ENCODE measurements at places on chromosomes 2 and 18. TPM values are rescaled to one million over a fixed set of nuclear protein-coding genes. Genes with fewer than 3 reads are reported as not detected.
A peak's percentile ranks its signal among the peaks of the same experiment; 100 is the strongest.

The NEU2 gene
- polyA plus RNA-seq, result not detected

The FAM237A gene
- not detected for polyA plus RNA-seq

The SLC4A5 gene
- polyA plus RNA-seq, result 0.50 TPM

The NCKAP5 gene
- polyA plus RNA-seq, result 0.34 TPM

The UGP2 gene
- polyA plus RNA-seq, result 906 TPM

The GREB1L gene
- 0.29 TPM for polyA plus RNA-seq

The ARHGEF4 gene
- 4.6 TPM for polyA plus RNA-seq

DNA sequence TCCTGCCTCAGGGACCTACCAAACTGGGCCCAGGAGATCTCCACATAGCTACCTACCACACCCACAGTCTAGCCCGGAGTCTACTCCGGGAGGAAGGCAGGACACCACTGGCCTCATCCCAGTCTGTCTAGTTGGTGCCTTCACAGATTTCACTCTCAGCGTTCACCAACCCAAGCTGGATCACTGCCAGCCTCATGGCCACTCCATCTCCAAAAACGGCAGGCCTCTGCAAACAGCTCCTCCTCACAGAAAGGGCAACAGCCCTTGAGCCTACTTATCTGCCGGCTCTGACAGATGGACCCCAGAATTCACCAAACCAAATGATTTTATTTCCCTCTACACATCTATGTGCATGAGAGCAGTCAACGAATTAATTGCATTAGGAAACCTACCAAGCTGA lies 61.3 kb downstream of the NCKAP5 start:
- no peak overlapping the region for H3K27ac ChIP-seq
- no peaks in the 10 kb centered on the region for H3K27me3 ChIP-seq
- no peaks in the 10 kb centered on the region for H3K4me1 ChIP-seq
- H3K36me3 ChIP-seq, result no peaks in the 10 kb centered on the region
- H3K4me3 ChIP-seq, result no peak overlapping the region

- H3K36me3 ChIP-seq, result no peaks in the 10 kb centered on the region
- H3K27ac ChIP-seq, result no peak overlapping the region
- no peaks in the 10 kb centered on the region for H3K4me1 ChIP-seq
These were observed 49.1 kb downstream of the CENPO start for GRCh38 chr2:24842081-24843050.

- no peaks in the 10 kb centered on the region for H3K27me3 ChIP-seq
- DNase-seq, result no peak
- no peak overlapping the region for H3K4me3 ChIP-seq
- no peak overlapping the region for H3K27ac ChIP-seq
- H3K4me1 ChIP-seq, result peaks cover 8% of the 10 kb centered on the region
- H3K36me3 ChIP-seq, result no peaks in the 10 kb centered on the region
These were observed 81.1 kb upstream of the TAF1B start for GRCh38 chr2:9762164-9762563.

- H3K27me3 ChIP-seq, result no peaks in the 10 kb centered on the region
- no peak overlapping the region for H3K27ac ChIP-seq
- H3K36me3 ChIP-seq, result no peaks in the 10 kb centered on the region
- no peak overlapping the region for H3K4me3 ChIP-seq
- DNase-seq, result peak; percentile 35
These were observed 47.7 kb downstream of the OSBPL6 start for GRCh38 chr2:178241844-178242551.

GRCh38 chr2:172101821-172102390 lies 794 bp downstream of the DLX2 start:
- DNase-seq, result peak; percentile 70
- H3K27me3 ChIP-seq, result peaks cover 98% of the 10 kb centered on the region
- H3K27ac ChIP-seq, result no peak overlapping the region
- no peaks in the 10 kb centered on the region for H3K36me3 ChIP-seq
- peak overlapping the region; percentile 62 for H3K4me3 ChIP-seq

GRCh38 chr2:83971547-83971946 lies 487.5 kb downstream of the SUCLG1 start:
- no peaks in the 10 kb centered on the region for H3K27me3 ChIP-seq
- H3K4me1 ChIP-seq, result peaks cover 29% of the 10 kb centered on the region
- DNase-seq, result no peak
- H3K27ac ChIP-seq, result no peak overlapping the region
- no peak overlapping the region for H3K4me3 ChIP-seq

DNA sequence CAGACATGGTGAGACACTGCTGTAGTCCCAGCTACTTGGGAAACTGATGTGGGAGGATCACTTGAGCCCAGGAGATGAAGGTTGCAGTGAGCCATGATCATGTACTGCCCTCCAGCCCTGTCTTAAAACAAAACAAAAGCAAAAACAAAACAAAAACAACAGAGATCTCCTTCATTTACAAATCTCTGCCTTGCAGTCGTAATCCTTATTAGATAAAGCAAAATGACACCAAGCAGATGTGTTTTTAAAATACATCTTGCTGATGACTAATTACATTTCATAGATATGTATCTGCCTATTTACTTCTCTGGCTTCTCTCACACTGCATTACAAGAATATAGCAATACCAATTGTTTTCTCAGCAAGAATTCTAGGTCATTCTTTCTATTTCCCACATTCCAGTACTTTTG lies 22.8 kb downstream of the NFE2L2 start:
- H3K36me3 ChIP-seq, result no peaks in the 10 kb centered on the region
- peak overlapping the region; percentile 63 for H3K27ac ChIP-seq
- DNase-seq, result no peak
- H3K4me3 ChIP-seq, result no peak overlapping the region
- peaks cover 44% of the 10 kb centered on the region for H3K4me1 ChIP-seq
- H3K27me3 ChIP-seq, result no peaks in the 10 kb centered on the region

DNA sequence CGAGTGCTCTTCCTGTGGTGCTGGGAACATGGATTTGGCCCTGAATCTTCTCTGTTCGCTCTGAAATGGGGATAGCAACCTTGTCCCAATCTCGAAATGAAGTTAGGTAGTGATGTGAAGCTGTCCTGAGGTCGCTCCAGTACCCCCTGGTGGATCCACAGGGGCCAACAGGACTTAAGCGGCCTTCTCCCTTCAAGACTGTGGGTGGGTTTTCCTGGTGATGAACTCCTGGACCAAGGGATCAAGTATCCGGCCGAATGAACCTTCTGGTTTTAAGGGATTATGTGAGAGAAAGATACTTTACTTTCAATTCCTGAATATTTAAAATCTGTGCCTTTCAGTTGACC lies 156.5 kb downstream of the NAPG start:
- peak; percentile 28 for DNase-seq
- no peaks in the 10 kb centered on the region for H3K36me3 ChIP-seq
- H3K4me1 ChIP-seq, result no peaks in the 10 kb centered on the region
- no peak overlapping the region for H3K4me3 ChIP-seq
- no peaks in the 10 kb centered on the region for H3K27me3 ChIP-seq

DNA sequence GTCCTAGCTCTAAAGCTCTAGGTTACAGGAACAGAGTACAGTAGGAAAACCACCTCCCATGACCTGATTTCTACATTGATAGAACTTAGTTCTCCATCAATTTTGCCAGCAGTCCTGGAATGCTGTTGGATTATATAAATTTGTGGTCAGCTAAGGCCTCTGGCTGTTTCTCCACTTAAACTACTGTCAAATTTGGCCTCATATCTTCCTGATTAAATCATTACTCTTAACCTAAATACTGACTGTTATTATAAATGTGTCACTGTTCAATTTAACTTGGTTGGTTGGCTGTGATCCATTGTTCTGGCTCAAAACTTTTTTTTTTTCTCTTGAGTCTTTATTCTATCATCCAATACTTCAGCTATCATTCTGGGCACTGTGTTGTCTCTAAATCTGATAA lies 71.2 kb downstream of the TGFA start:
- H3K4me1 ChIP-seq, result peaks cover 7% of the 10 kb centered on the region
- H3K36me3 ChIP-seq, result no peaks in the 10 kb centered on the region
- no peaks in the 10 kb centered on the region for H3K27me3 ChIP-seq
- DNase-seq, result no peak
- no peak overlapping the region for H3K27ac ChIP-seq

- H3K4me3 ChIP-seq, result no peak overlapping the region
- no peaks in the 10 kb centered on the region for H3K27me3 ChIP-seq
- no peak overlapping the region for H3K27ac ChIP-seq
- H3K4me1 ChIP-seq, result no peaks in the 10 kb centered on the region
- no peak for DNase-seq
These were observed 120.3 kb upstream of the LYPD1 start for GRCh38 chr2:132790207-132790785.

DNA sequence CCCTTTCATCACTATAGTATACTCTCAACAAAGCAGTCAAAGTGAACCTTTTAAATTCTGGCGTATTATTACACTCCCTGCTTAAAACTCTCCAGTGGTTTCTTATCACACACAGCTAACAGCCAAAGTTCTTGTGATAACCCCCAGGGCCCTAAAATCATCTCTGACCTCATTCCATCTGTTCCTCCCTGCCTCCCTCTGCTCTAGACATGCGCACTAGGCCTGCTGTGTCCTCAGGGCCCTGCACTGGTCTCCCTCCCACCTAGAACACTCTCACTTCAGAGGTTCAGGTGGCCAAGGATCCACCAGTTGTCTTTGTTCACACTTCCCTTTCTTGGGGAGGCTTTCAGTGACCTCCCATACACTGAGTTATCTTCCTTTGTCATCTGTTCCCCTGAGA lies 603.4 kb downstream of the DSC3 start:
- no peaks in the 10 kb centered on the region for H3K4me1 ChIP-seq
- H3K36me3 ChIP-seq, result no peaks in the 10 kb centered on the region
- H3K27me3 ChIP-seq, result no peaks in the 10 kb centered on the region
- DNase-seq, result no peak
- H3K27ac ChIP-seq, result no peak overlapping the region

GRCh38 chr18:8519102-8519501 lies 90.1 kb upstream of the RAB12 start:
- DNase-seq, result no peak
- no peaks in the 10 kb centered on the region for H3K4me1 ChIP-seq
- H3K27ac ChIP-seq, result no peak overlapping the region

GRCh38 chr2:208097313-208097712 lies 27.0 kb downstream of the CRYGD start:
- H3K4me1 ChIP-seq, result peaks cover 10% of the 10 kb centered on the region
- H3K4me3 ChIP-seq, result no peak overlapping the region
- no peaks in the 10 kb centered on the region for H3K36me3 ChIP-seq
- no peaks in the 10 kb centered on the region for H3K27me3 ChIP-seq
- H3K27ac ChIP-seq, result no peak overlapping the region

- H3K27ac ChIP-seq, result 0 out of 2 replicates have a peak overlapping the region, but pooled peaks have one; percentile 55
- H3K27me3 ChIP-seq, result no peaks in the 10 kb centered on the region
- no peaks in the 10 kb centered on the region for H3K36me3 ChIP-seq
- peaks cover 22% of the 10 kb centered on the region for H3K4me1 ChIP-seq
- DNase-seq, result peak; percentile 59
These were observed 50.6 kb downstream of the PARD6G start for GRCh38 chr18:80196528-80197320.

GRCh38 chr2:134771313-134771801 lies 52.6 kb upstream of the TMEM163 start:
- DNase-seq, result peak; percentile 44
- no peaks in the 10 kb centered on the region for H3K36me3 ChIP-seq
- H3K27ac ChIP-seq, result no peak overlapping the region
- H3K27me3 ChIP-seq, result no peaks in the 10 kb centered on the region
- peaks cover 30% of the 10 kb centered on the region for H3K4me1 ChIP-seq
- H3K4me3 ChIP-seq, result no peak overlapping the region

- DNase-seq, result no peak
- H3K4me1 ChIP-seq, result peaks cover 13% of the 10 kb centered on the region
- no peaks in the 10 kb centered on the region for H3K36me3 ChIP-seq
- H3K4me3 ChIP-seq, result no peak overlapping the region
- H3K27me3 ChIP-seq, result no peaks in the 10 kb centered on the region
- H3K27ac ChIP-seq, result no peak overlapping the region
These were observed 31.5 kb upstream of the SMAD7 start for GRCh38 chr18:48982266-48982665.

DNA sequence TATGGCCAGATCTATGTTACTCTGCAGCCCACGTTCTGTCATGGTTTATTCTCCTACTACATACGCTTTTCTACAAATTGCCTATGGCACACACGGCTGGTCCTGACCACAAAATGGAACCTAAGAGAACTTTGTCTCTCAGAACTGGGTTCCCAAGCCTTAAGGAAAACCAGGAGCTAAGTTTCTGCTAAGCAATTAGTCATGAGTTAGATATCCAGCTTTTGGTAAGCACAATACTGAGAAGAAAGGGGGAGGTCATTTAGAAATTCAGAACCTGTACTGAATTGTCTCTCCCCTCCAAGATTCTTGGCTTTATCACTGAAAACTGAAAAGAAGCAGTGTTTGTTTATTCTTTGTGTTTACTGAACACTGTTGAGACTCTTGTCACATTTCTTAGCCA lies 283.5 kb upstream of the TANK start:
- no peaks in the 10 kb centered on the region for H3K36me3 ChIP-seq
- H3K4me1 ChIP-seq, result no peaks in the 10 kb centered on the region
- H3K4me3 ChIP-seq, result no peak overlapping the region
- H3K27me3 ChIP-seq, result no peaks in the 10 kb centered on the region
- H3K27ac ChIP-seq, result no peak overlapping the region

DNA sequence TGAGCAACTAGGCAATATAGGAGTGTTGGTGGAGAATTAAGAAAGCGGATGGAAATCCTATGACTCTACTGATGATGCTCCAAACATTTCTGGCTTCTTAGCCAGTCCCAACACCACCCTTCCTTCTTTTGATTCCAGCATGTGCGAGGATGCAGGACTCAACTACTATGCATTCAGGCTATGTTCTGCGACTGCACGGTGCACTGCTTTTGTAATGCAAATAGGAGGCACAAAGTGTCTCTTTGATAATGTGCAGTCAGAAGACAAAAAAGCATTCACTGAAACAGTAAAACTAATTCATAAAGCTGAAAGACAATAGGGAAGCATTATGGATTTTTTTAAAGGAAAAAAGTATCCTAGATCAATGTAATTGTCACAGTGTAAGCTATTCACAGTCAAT lies 106.7 kb downstream of the MEIS1 start:
- peaks cover 24% of the 10 kb centered on the region for H3K4me1 ChIP-seq
- H3K27ac ChIP-seq, result no peak overlapping the region
- no peaks in the 10 kb centered on the region for H3K36me3 ChIP-seq
- no peak for DNase-seq
- no peak overlapping the region for H3K4me3 ChIP-seq

- peak; percentile 50 for DNase-seq
- no peak overlapping the region for H3K27ac ChIP-seq
- no peaks in the 10 kb centered on the region for H3K36me3 ChIP-seq
- H3K4me1 ChIP-seq, result peaks cover 45% of the 10 kb centered on the region
These were observed 126.2 kb upstream of the LGALSL start for GRCh38 chr2:64327510-64328414.
